Heart right ventricle (tissue), 16 donors: ENCODE measurements at places on chromosomes 1 and 21. TPM values are rescaled to one million over a fixed set of nuclear protein-coding genes. Genes with fewer than 3 reads are reported as not detected.
A peak's percentile ranks its signal among the peaks of the same experiment; 100 is the strongest.

- peak; percentile 48 for DNase-seq
Measured at GRCh38 chr1:117672756-117673155, 66.9 kb downstream of the TENT5C start.

DNA sequence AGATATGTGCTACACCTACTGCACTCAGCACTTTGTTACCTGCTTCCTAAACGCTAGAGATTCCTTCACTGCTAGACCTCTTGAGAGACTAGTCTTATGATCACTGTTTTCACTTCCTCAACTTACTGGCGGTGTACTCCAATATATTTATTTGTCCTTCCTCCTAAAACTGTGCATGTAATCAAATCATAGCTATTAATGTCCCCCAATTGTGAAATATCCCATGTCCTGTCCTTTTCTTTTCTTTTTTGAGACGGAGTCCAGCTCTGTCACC, 3.4 kb downstream of the SOAT1 start:
- DNase-seq: no peak

DNA sequence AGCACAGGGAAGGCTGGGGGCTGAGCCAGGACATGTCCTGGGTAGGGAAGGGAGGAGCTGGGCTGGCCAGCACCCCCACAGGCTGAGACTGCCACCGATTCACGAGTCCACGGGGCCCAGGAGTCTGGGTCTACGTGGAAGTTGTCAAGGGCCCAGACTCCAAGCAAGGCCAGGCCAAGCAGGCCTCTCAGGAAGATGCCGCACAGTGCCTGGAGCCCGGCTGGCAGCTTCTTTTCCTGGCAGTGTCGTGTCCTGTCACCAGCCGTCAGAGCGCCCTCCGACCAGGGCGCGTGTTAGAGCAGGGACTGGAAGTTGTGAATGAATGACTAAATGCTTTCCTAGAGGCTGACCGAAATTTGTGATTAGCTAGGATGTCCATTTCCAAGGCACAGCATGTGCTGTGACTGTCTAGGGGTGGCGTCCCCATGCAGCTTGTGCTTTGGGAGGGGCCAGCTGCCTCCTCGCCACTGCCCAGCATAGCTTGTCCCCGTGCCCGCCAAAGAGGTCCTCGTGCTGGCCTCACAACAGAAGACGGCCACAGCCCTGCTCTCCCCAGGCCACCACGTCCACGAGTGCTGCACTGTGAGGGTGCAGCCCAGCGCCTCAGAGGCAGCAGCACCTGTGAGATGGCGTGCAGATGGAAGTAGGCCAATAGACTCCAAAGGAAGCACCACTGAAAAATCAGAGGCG, 147.4 kb upstream of the COL6A1 start:
- no peak for DNase-seq

GRCh38 chr1:36513676-36514473, 31.2 kb upstream of the CSF3R start:
- no peak for DNase-seq

DNA sequence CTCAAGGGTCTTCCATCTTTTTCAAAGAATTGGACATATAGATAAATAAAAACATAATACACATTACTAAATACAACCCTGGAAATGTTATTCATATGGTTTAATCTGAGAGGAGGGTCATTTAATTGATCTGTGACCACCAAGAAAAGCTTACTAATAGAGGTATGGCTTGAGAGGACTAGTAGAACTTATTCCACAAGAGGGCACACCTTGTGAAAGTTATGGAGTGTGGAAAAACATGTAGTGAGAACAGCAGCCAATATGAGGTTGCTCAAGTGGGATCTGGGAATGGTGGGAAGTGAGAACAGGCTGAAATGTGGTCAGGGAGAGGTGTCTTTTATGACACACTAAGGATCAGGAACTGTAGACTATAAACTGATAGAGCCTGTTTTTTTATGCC, 973.5 kb upstream of the B3GALT2 start:
- no peak for DNase-seq

- no peak for DNase-seq
Measured at GRCh38 chr1:219549215-219549614, 63.7 kb downstream of the ZC3H11B start.

DNA sequence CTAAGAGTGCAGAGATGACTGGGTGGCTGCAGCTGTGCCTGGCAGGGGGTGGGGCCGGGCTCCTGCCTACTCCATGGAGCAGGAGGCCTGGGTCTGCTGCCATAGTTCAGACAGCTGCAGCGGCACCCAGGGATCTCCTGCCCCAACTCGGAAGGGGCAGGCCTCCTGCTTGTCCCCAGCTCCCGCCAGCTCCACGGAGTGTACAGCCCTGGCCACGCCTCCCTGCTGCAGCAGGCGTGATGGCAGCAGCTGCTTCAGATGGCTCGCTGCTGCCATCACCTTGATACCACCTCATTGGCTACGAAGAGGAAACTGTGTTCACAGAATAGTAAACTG, 35.9 kb downstream of the ACTL8 start:
- DNase-seq: no peak

DNA sequence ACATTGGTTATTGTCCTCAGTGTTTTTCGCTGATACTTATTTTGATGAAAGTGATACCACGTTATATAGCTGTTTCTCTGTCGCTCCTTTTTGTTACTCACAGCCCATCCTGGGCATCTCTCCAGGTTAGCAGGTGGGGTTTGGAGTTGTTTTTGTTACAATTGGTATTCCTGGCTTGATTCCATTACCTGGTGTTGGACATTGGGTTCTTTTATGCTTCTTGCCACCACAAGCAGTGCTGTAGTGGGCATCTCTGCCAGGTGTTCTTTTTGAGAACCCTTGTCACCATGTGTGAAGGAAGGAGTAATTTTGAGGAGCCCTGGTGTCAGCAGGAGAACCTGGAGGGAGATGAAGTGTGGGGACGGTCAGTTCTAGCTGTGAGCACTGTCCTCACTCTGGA, 47.5 kb upstream of the PWP2 start:
- DNase-seq: no peak

- no peak for DNase-seq
Measured at GRCh38 chr1:95437781-95438180, 203.8 kb downstream of the RWDD3 start.

DNA sequence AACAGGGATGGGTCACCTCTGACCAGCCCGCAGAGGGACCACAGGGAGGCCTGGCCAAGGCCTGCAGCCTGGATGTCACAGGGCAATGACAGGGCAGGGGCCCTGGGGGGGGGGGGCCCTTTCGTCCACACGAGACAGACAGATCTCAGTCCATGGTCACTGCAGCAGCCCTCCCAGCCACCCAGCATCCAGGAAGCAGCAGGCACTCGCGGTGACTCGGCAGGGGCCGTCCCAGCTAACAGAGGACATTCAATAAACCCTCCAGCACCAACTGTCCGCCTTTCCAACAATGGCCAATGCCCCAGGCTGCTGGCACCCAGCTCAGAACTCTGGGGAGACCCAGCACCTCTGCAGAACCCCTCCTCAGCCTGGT, 32.9 kb downstream of the MEGF6 start:
- DNase-seq: no peak

DNA sequence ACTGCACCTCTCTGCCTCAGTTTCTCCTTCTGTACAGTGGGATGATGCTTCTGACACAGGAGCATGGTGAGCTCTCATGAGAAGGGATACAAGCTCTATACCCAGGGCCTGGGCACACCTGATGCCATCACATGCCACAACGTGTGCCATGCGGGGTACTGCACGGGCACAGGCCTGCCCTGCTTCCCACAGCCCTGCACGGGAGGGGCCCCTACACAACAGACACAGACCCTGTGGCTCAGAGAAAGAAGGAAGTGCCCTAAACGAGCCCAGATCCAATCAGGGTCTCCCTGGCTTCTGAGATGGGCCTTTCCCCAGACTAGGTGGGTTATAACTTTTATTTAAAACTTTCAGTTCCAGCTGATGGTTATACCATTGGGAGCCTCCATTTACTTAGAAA, 24.6 kb downstream of the C2CD2 start:
- no peak for DNase-seq

DNA sequence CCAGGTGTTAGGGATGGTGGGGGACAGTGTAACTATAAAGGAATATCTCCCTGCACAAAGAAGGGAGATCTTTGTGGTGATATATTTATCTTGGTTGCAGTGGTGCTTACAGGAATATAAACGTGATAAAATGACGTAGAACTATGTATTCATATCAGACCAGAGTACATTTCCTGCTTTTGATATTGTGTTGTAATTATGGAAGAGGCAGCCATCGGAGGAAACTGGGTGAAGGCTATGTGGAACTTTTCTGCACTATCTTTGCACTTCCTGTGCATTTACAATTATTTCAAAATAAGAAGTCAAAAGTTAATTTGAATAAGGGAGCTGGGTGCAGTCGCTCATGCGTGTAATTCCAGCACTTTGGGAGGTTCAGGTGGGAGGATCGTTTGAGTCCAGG, 37.6 kb downstream of the NDUFS5 start:
- DNase-seq: no peak

GRCh38 chr1:201783572-201783971, 45.4 kb upstream of the IPO9 start:
- no peak for DNase-seq

DNA sequence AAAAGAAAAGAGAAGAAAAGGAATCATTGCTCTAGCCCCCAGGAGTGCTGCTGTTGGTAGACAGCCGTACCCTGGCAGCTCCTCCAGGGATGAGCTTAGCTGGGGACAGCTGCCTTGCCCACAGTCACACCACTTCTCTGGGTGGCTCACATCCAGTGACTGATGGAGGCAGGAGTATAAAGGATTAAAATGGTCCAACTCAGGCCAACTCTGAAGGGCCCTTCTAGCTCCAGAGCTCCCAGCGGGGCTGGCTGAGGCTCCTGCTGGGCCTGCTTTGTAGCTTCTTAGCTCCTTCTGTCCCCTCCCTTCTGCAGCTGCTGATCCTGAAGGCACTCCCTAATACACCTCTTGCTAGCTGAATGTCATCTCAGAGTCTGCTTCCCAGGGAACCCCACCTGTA, 4.4 kb downstream of the CITED4 start:
- no peak for DNase-seq

GRCh38 chr1:220189750-220190347, 82.4 kb downstream of the RAB3GAP2 start:
- no peak for DNase-seq

GRCh38 chr1:212301580-212301979, 16.4 kb downstream of the PPP2R5A start:
- no peak for DNase-seq

GRCh38 chr1:67332653-67333529, 25.2 kb downstream of the IL12RB2 start:
- DNase-seq: no peak

GRCh38 chr1:81695741-81696140, 105.0 kb upstream of the ADGRL2 start:
- no peak for DNase-seq

- DNase-seq: no peak
Measured at GRCh38 chr1:226603858-226604559, 55.4 kb downstream of the STUM start.

- peak; percentile 80 for DNase-seq
Measured at GRCh38 chr1:202144402-202145067, at the start of gene ARL8A. Gene ARL8A, minus strand, starts transcription at chr1:202144737. Its CDS starts 165 bp downstream, at chr1:202144572.

DNA sequence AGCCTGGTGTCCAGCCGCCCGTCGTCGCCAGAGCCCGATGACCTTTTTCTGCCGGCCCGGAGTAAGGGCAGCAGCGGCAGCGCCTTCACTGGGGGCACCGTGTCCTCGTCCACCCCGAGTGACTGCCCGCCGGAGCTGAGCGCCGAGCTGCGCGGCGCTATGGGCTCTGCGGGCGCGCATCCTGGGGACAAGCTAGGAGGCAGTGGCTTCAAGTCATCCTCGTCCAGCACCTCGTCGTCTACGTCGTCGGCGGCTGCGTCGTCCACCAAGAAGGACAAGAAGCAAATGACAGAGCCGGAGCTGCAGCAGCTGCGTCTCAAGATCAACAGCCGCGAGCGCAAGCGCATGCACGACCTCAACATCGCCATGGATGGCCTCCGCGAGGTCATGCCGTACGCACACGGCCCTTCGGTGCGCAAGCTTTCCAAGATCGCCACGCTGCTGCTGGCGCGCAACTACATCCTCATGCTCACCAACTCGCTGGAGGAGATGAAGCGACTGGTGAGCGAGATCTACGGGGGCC, 1.2 kb downstream of the OLIG2 start:
- no peak for DNase-seq

GRCh38 chr21:39951183-39952101, 84.2 kb downstream of the PCP4 start:
- no peak for DNase-seq

The TMOD4 gene
- 0.88 TPM for polyA plus RNA-seq

The APCS gene
- polyA plus RNA-seq: not detected

The MPZ gene
- polyA plus RNA-seq: 3.4 TPM

The GLUL gene
- 131 TPM for polyA plus RNA-seq

The TCEA3 gene
- 51.4 TPM for polyA plus RNA-seq
